ENCODE measurements at places on chromosomes 16 and 17.

DNA sequence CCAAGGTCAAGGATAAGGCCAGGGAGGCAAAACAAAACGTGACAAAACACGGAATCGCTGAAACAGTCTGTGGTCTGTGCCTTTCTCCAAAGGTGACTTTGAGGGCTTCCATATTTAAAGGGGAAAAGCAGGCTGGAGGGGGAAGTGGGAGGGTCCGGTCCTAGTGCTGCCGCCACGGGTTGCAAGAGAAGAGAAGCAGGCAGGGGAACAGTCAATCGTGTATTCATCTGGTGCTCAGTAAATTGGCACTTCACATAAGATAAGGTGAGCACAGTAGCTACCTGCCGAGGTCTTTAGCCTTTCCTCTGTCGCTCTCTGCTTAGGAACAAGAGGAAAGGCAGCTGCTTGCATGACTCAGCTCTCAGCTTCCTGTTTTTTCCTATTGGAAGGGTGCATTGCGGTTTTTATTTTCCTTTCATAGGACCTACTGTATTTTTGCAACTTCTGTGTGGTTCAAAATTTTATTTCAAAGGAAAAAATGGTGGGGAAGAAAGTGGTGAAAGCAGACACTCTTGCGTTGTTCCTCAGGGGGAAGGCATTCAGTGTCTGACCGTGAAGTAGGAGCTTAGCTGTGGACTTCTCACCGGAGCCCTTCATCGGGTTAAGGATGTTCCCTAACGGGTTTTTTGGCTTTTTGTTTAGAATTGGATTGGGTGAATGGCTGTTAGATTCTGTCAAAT lies 7.1 kb upstream of the LGALS3BP start:
- no peak for DNase-seq

DNA sequence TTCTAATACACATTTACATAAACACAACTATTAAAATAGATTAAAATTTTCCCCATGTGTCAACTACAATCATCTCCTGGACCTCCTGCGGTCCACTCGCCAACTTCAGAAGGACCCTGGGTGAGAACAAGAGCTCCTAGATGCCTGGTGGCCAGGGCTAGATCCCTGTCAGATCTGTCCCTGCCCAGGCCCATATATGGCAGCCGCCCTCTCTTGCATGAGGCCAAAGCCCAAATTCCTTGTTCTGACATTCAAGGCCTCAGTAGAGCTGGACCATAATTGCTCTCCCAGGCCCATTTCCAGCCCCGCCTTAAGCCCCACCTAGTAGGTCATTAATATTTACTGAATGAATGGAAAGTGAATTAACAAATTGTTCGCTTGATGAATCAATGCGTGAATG lies 237.7 kb downstream of the KATNIP start:
- no peak for DNase-seq

DNA sequence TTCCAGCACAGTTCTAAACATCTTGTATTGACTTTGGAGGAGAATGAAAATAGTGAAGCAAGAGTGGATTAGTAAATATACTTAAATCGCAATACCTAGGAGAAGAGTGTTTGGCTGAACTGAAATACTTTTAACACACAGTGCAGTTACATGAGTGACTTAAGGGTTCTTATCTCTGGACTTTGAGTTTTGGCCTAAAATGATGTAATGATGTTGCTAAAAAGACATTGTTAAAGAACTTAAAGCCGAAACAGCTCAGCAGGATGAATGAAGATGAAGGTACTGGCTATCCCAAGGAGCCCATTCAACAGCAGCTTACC lies 28.1 kb downstream of the PMP22 start:
- DNase-seq, result no peak

- no peak for DNase-seq
Measured at GRCh38 chr17:39671651-39672521, 3.6 kb downstream of the PNMT start.

DNA sequence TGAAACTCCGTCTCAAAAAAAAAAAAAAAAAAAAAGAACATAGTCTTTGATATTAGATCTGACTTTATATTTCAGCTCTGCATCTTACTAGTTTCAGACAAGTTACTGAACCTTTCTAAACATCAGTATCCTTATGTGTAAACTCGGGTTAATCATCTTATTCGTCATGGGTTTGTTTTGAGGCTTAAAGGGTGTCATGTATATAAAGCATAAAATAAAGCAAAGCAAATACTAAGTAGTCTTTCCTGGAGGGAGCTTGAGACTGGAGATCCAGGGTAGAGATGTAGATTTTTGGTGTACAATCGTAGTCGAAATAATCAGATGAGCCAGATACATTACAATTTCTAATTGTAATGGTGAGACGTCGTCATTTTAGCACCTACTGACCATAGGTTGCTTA lies 7.8 kb downstream of the BCAS3 start:
- DNase-seq, result no peak

GRCh38 chr16:35735403-35736251 lies 2276.2 kb downstream of the TP53TG3F start:
- no peak for DNase-seq

- DNase-seq, result no peak
Measured at GRCh38 chr17:68505951-68506350, 6.3 kb upstream of the PRKAR1A start.

DNA sequence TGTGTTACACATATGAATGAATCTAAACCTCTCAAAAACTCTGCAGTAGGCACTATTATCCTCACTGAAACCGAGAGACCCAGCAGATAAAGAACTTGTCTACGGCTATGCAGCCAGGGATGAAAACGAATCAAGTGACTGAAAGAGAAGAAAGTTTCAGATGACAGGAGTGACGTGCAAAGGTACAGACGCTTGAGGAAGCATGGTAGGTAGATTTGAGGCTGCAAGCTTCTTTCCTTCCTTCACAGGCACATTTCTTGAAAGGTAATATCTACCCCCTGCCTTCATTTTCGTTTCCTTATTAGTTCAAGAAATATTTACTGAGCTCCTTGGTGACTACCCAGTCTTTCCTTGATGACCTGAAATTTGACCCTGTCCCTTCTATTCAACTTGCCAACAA lies 211.5 kb upstream of the AXIN2 start:
- no peak for DNase-seq

DNA sequence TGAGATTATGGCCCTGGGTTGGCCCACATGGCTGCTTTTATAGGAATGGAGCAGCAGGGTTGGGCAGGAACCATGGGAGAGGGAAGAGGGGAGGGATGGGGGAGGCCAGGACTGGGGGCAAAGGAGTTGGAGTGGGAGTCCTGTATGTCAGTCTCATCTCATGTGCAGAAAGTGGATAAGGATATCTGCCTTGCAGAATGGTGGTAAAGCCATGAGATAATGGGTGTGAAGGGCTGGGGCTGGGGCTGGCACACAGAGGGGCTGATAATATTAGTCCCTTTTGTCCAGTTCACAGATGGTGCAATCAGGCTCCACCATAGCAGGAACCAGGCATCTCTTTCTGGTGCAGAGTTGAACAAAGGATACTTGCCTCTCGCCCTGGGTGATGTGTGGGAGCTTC lies 101.3 kb downstream of the MRM1 start:
- DNase-seq, result no peak

GRCh38 chr17:68656666-68657065 lies 55.5 kb upstream of the FAM20A start:
- no peak for DNase-seq

- DNase-seq, result no peak
Measured at GRCh38 chr16:1613211-1613622, 1.1 kb downstream of the CRAMP1 start.

DNA sequence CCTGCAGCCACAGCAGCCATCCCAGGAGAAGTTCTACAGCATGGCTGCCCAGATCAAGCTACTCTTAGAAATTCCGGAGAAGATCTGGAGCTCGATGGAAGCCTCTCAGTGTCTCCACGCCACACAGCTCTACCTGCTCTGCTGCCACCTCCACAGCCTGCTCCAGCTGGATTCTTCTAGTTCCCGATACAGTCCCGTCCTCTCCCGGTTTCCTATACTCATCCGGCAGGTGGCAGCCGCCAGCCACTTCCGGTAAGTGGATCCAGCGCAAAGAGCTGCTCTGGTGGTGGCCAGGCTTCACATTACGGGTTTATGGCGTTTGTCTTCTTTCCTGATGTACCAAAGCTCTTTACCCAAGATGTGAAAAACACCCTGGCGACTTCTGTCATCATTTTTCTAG lies 3.6 kb downstream of the COG1 start:
- DNase-seq, result no peak

DNA sequence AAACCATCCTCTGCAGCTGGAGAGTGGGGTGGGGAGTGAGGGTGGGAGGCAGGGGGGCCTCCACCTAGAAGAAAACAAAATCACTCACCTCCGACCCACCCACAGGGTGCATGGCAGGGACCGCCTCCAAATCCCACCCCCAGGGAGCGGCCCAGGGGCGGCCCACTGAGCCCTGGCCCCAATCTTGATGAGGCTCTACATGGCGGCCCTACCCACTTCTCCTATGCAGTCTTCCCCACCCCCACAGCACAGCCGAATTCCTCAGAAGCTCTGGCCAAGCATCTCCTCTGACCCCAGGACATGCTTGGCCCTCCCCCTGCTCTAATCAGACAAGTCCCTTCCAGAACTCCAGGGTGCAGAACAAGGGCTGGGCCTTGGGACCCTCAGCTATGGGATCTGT lies 18.2 kb upstream of the FASN start:
- DNase-seq, result no peak

GRCh38 chr17:74085434-74085833 lies 118.0 kb upstream of the RPL38 start:
- no peak for DNase-seq

DNA sequence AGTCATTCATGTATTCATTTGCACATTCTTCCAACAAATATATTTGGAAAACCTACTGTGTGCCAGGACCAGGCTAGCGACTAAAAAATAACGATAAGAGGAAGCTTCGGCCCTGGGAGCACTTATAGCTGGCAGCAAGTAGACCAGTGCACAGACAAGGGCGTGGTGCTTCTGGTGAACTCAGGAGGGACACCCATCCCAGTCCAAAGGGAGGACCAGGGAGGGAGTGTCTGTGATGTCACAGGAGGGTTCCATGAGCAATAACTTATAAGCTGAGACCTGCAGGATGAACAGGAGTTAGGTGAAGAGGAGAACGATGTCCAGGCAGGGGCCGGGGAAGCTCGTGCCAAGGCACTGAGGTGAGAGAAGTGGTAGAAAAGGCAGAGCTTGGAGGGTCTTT lies 17.4 kb upstream of the PHOSPHO1 start:
- no peak for DNase-seq

DNA sequence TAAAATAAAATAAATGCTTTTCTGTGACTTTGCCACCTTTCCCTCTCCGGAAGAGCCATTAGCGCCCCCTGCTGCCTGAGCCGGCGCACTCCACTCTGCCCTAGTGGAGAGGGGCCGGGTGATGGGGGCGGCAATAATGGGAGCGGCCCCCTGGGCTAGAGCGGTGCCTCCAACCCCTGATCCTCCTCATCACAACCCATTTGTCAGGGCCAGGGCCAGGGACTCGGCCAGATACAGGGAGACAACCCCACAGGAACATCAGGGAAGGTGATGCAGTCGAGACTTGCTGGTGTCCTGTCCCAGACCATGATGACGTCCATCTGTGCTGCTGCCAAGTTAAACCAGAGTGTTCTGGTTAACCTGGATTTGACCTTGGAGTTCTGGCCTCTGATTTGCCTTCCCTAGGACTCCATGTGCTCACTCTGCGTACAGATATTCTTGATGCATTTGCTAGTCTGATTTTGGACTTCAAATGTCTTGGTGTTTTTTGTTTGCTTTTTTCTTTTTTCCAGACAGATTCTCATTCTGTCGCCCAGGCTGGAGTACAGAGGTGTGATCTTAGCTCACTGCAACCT lies 46.1 kb upstream of the BPTF start:
- no peak for DNase-seq

DNA sequence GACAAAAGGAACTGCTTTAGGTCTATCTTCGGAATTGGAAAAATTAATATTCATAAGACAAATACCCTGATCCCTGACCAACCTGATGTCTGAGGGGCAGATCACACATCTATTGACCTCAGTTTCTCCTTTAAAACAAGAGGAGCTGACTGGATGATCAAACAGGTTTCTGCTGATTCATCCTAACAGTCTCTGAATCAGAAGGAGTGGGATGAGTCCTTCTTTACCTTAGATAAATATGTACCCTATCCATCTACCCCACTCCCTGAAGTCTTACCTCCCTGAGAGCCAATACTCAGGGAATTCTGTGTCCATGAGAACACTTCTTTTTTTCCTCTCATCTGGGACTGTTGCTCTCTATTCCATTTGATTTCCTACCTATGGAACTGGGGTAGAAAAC lies 80.3 kb upstream of the CRHR1 start:
- DNase-seq, result no peak

DNA sequence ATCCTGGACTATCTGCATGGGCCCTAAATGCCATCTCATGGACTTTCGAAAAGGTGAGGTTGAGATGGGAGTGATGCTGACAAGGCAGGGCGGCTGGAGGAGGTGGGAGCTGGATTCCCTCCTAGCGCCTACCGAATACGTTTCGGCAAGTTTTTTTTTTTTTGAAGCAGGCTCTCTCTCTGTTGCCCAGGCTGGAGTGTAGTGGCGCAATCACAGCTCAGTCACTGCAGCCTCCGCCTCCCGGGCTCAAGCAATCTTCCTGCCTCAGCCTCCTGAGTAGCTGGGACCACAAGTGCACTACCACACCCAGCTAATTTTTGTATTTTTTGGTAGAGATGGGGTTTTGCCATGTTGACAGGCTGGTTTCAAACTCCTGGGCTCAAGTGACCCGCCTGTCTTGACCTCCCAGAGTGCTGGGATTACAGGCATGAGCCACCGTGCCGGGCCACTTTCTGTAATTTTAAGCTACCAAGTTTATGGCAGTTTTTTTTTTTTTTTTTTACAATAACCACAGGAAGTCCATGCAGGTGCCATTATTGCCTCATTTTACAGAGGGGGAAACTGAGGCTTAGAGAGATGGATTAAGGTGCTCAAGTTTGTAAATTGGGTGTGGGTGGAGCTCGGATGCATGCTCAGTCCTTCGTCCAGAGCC lies 246.4 kb downstream of the PRKCA start:
- DNase-seq, result no peak

DNA sequence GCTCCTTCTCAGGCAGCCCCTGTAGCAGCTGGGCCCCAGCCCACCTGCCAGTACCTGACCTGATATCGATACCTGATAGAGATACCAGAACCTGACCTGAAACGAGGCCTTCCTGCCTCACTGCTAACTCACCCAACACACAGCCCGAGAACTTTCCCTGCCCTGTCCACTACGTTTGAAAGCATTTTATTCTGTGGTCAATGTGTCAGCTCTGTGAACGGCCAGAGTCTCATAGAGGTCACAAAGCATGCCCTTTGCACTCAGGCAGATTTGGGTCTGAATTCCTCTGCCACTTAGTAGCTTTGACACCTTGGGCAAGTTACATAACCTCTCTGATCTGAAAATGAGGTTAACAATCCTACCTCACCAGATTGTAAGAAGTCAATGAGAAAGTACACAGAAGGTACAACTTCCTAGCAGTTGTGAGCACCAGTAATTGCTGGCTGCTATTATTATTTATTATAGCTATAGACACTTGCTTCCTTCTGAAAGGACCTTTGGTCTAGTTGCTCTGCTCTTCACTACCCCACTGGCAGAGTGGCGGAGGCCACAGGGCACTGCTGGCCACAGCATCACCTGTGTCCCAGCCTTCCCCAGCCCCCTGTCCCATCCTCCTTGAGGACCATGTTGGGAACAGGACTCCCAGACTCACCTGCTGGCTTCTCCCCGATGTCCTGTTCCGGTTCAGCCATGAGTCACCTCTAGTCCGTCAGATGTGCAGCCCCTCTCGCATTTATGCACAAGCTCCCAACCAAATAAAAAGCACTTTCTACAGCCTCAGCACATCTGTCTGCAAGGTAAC lies 895 bp downstream of the ANKRD40CL start:
- no peak for DNase-seq

All from stimulated activated CD4-positive, alpha-beta T cell treated with anti-CD3 and anti-CD28 coated beads, TNF-alpha, amount 100 ng/mL, for 1 hour (primary cell).